ENCODE measurements at places on chromosomes 3 and 15.

GRCh38 chr3:64685800-64686445, 1.9 kb downstream of the ADAMTS9 start:
- DNase-seq = no peak

DNA sequence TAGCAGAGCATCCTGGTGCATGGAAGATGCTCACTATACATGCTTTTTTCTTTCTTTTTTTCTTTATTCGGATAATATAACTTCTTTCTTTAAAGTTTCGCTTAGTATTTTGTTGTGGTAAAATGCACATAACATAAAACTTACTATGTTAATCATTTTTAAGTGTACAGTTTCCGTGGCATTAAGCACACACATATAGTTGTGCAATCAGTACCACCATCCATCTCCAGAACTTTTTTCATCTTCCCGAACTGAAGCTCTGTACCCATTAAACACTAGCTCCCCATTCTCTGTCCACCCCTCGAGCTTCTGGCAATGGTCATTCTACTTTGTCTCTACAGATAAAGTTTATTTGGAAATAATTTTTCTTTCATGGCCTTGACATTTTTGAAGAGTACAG, 1.0 kb upstream of the JAGN1 start:
- no peak for DNase-seq

- DNase-seq = no peak
Observed at GRCh38 chr3:193743702-193744047, 150.7 kb downstream of the OPA1 start.

DNA sequence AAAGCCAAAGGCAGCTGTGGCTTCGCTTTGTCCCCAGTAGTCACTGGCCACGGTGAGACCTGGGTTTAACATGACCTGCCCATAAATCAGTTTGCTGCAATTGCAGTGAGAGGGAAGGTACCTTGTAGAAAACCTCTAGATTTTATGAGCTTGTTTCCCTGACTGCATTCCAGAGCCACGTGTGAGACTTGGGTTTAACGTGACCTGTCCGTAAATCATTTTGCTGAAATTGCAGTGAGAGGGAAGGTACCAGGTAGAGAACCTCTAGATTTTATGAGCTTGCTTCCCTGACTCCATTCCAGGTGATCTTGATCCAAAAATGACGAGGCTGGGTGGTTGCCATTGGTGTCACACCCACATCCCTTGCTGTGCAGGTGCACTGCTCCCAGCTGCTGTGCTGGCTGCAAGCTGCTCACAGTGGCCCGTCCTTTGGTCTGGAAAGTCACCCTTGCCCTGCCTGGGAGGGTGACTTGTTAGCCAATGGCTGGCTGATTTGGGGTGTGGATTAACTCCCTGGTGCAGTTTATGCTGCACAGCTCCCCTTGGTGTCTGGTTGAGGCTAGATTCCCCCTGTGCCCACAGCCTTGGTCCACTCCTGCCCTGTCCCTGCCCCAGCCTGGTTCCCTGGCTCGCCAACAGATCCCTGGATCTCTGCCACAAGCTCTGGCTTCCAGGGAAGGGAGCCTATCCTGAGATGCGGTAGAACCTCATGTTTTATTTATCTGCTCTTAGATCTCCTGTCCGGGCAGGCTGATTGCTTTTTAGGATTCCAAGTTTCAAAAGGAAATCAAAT, 192.7 kb upstream of the CTDSPL start:
- DNase-seq = no peak

GRCh38 chr15:95845862-95846515, 484.5 kb upstream of the NR2F2 start:
- DNase-seq = no peak

DNA sequence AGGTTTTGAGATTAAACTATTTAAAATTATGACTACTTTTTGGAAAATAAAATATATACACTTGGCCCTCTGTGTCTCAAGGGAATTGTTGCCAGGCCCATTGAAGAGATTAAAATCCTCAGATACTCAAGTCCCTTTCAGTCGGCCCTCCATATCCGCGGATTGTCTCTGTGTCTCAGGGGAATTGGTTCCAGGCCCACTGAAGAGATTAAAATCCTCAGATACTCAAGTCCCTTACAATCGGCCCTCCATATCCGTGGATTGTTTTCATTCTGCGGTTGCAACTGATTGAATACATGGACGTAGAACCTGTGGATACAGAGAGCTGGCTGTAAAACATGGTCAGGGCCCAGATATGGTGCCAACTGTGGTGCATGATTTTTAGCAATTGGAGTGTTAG, 15.7 kb upstream of the LRCH3 start:
- no peak for DNase-seq

DNA sequence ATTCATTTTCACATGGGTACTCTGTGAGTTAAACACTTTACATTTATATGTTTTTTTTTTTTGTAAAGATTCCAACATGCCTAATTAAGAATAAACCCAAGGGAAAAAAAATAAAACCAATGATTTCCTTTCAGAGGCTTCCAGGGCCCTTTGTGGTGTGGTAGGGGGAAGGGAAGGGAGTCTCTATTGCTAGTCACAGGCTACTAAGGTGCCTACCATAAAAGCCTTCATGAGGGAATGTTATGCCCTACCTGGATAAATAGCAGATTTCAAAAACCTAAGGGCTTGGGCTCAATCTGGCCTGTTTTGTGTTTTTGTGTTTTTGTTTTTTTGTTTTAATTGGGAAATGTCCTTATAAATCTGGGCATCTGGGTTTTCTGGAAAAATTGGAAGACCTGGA, 38.9 kb upstream of the SSR3 start:
- DNase-seq = no peak

DNA sequence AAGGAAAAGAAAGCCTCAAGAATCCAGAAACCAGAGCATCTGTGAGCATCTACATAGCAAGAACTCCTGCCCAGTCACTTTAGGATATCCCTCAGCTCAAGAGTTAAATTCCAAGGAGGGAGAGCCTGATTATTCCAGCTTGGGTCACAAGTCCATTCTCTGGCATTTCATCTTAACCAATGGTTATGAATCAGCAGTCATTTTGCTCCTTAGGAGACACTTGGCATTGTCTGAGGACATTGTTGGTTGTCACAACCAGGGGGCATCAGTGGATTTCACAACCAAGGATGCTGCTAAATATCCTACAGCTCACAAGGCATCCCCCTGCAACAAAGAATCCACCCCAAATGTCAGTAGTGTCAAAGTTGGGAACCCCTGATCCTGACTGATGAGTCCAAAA, 51.0 kb upstream of the LMCD1 start:
- DNase-seq = no peak

GRCh38 chr3:131050001-131050400, 23.3 kb downstream of the NEK11 start:
- no peak for DNase-seq

DNA sequence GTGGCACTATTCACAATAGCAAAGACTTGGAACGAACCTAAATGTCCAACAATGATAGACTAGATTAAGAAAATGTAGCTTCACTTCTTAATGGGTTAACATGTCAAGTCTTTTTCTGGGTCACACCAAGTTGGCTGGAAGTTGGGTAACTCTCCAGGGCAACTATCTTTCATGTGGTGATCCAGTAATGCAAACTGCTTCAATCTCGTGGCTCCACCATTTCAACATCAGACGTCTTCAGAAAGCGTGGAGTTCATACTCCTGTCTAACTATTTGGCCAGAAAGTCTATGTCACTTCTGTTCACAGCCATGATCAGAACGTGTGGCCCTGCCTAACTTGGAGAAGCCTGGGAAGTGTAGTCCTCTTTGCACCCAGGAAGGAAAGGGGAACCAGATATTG, 32.2 kb downstream of the DUT start:
- DNase-seq = no peak

DNA sequence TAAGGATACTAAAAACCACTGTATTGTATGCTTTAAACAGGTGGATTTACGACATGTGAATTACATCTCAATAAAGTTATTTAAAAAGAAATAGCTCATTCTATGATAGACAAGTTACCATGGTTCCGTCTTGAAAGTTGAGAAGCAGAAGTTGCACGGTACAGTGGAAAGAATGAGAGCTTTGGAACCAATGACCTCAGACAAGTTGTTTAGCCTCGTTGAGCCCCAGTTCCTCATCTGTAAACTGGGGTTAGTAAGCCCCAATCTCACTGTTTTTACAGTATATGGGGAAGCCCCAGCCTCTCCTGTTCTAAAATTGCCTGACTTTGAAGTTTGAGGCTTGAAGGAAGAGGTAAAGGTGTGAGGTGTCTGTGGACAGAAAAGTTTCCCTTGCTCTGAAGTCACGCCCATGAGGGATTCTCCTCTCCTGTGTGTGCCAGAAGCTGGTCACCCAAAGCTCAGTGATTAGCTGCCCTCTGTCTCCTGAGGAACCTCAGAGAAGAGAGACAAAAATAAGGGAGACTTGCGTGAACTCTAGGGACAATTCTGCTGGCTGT, 10.0 kb downstream of the CRYGS start:
- peak; percentile 17 for DNase-seq

GRCh38 chr3:106345353-106346027, 476.7 kb upstream of the CBLB start:
- no peak for DNase-seq

- no peak for DNase-seq
Observed at GRCh38 chr15:67504056-67504455, 16.9 kb upstream of the C15orf61 start.

DNA sequence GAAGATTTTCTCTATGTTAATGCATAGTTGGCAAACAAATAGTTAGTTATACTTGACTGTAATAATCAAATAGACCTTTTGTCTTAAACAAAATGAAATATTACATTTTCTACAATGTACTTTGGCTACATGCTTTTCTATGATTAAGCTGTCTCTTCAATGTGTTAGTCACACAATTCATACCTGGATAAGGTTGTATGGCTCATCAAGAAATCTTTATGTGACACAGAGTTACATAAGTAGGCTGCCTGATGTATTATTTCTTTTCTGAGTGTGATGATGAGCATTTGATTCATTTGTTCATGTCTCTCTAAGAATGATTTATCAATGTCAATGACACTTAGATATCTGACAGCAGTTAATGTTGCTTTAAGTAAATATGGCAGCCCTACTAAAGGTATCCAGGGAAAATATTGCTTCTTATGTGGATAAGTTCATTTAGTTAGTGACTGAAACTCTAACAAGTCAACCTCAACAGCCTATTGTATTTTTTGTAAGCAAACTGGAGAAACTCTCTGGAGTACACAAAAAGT, 157.4 kb upstream of the SOX2 start:
- no peak for DNase-seq

GRCh38 chr3:124826703-124827102, 60.5 kb downstream of the ITGB5 start:
- no peak for DNase-seq

- no peak for DNase-seq
Observed at GRCh38 chr15:74830868-74831267, 4.4 kb downstream of the CPLX3 start.

DNA sequence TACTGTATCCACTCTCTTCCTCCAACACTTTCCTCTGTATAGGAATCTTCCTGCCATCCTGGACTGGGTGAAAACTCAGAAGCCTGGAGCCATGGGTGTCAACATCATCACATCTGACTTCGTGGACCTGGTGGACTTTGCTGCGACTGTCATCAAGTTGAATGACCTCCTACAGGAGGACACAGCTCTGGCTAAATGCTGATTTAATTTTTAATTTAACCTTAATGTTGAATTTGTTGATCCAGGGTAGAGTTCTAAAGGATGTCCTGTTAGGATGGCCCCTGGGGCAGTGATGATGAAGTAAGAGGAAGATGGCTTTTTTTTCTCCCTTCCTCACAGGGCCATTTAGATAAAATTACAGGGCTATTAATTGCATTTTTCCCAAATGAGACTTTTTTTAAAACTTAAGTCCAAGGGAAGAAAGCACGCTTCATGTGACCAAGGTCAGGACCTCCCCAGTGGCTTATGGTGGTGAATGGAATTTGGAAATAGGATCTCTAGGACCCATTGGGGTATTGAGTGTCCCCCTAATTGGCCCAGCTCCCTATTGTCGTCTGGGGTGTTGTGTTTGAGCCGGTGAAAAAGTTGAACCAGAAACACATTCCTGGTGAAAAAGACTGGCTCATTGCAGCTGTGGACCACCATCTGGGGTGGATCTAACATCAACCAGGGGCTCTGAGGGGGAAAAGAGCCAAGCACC, 125.7 kb upstream of the ZBED2 start:
- DNase-seq = no peak

DNA sequence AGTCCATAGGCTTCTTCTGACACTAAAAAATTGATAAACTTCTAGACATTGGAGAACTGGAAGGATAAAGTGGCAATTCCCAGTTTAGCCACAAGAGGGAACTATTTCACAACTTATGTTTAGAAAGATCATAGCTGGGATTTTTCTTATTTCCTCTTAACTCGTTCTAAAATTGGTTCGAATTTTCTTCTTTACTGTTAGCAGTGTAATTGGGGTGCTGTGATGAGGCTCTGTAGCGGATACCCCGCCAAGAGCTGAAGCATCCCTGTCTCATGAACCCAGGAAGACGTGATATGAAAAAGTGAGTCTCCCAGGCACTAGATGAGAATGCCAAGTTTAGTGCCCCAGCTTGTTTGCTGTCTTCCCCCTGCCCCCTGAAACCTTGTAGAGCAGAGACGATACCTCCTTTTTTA, 85.1 kb downstream of the PDCD6IP start:
- DNase-seq = no peak

GRCh38 chr15:79092382-79092781, 1.8 kb upstream of the RASGRF1 start:
- no peak for DNase-seq

GRCh38 chr3:150545419-150546225, 674 bp downstream of the SERP1 start:
- peak; percentile 28 for DNase-seq

- no peak for DNase-seq
Observed at GRCh38 chr15:89864958-89865739, 28.6 kb downstream of the AP3S2 start.

DNA sequence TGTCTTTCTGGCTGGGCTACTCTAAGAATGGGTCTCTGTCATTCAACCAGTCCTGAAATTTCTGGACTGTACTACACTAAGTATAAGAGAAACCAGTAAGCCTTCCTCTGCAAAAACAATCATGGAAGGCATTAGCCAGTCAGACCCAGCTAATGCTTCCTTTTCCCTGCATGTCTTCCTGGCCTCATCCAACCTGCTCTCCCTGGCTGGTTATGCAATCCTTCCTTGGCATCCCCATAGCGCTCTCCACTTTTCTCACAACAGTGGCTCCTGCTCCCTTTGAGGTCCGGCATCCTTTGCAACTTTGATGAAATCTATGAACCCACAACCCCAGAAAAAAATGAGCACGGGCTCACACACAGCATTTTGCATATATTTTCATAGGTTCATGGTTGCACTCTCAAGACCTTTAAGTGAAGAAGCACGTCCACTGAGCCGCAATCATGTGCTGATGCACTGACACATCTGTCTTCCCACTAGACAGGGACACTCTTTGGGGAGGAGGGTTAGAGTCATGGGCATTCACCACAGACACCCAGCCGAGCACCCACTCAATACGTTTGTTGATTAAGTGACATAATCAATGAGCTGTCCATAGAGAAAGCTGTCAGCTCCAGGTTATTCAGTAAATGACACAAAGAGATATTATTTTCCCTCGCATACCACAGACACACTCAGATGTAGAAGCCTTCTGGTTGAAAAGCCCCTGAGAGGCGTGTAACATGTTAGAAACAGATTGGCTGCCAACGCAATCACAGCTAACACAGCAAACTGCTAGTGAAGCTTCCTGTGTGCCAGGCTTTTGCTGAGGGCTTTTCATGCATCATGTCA, 66.7 kb downstream of the PLD1 start:
- DNase-seq = no peak

- DNase-seq = no peak
Observed at GRCh38 chr15:43214169-43214568, 6.6 kb downstream of the EPB42 start.
